Omental fat pad (tissue), 4 donors: ENCODE measurements at places on chromosomes 6 and 20.

DNA sequence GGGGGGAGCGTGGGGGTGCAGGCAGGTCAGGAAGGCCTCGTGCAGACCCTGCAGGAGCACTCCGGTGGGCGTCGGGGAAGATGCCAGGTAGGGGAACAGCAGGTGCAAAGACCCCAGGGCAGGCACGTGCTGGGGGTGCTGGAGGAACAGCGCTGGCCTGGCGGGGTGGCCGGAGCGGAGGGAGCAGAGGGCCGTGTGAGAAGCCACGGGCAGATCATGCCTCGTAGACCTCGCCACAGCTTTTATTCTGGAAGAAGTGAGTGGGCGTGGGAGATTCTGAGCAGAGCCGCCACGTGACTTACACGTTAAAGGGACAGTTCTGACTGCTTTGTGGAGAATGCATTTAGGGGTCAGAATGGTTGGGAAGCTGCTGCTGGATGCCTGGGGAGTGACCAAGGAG lies 9.3 kb downstream of the NTSR1 start:
- DNase-seq: no peak

GRCh38 chr20:1579488-1579887 lies 22.0 kb upstream of the SIRPD start:
- DNase-seq: no peak

- DNase-seq: no peak
Observed at GRCh38 chr6:3769610-3770009, 18.1 kb upstream of the PXDC1 start.

- no peak for DNase-seq
Observed at GRCh38 chr6:15621203-15622044, 41.4 kb downstream of the DTNBP1 start.

- DNase-seq: no peak
Observed at GRCh38 chr20:58402827-58403226, 13.8 kb downstream of the VAPB start.

DNA sequence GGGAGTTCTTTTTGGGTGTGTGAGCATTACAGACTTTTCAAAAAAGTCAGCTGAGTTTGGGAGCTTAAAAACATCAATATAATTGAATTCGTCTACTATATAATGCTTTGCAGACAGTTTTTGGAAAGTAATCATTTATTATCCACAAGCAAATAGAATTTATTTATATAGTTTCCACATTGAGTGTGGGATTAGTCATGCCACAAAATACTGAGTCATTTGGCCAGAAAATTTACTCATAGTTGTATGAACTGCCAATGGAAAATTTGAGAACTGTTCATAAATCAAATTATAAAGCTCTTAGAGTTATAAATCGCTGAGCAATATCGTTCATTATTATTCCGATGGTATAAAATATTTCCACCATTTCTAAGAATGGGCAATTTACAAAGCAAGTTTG lies 5.0 kb downstream of the BEND6 start:
- DNase-seq: no peak

DNA sequence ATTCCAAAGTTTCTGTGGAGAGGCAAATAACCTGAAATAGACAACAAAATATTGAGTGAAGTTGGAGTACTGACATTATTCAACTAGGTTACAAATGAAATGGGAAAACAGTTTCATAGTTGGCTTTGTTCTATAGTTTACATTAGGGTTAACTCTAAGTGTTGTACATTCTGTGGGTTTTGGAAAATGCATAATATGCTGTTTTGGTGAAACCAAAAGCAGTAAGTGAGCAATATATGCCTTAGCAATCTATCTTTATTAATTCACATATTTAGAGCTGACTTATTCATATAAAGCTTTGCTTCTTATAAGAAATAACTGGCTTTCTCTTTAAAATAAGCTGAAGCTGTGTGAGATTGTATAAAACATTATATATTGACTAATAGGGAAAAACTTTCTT lies 157.5 kb upstream of the AHI1 start:
- no peak for DNase-seq

DNA sequence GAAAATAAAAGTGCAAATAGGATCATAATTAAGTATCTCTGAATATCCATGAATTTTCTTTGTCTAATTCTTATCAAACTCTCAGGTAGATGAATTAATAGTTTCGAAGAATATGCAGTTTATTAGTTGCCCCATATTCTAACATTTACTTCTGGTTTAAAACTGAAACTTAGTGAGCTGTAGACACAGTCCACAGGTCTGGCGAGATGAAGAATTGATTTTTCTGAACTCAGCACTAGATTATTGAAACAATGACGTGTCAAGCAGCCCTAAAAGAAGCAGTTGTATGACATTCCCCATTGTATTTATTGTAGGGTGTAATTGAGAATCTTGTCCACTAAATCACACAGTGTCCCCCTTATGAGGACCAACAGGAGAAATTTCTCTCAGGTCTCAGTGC lies 407.1 kb downstream of the GRIK2 start:
- no peak for DNase-seq

DNA sequence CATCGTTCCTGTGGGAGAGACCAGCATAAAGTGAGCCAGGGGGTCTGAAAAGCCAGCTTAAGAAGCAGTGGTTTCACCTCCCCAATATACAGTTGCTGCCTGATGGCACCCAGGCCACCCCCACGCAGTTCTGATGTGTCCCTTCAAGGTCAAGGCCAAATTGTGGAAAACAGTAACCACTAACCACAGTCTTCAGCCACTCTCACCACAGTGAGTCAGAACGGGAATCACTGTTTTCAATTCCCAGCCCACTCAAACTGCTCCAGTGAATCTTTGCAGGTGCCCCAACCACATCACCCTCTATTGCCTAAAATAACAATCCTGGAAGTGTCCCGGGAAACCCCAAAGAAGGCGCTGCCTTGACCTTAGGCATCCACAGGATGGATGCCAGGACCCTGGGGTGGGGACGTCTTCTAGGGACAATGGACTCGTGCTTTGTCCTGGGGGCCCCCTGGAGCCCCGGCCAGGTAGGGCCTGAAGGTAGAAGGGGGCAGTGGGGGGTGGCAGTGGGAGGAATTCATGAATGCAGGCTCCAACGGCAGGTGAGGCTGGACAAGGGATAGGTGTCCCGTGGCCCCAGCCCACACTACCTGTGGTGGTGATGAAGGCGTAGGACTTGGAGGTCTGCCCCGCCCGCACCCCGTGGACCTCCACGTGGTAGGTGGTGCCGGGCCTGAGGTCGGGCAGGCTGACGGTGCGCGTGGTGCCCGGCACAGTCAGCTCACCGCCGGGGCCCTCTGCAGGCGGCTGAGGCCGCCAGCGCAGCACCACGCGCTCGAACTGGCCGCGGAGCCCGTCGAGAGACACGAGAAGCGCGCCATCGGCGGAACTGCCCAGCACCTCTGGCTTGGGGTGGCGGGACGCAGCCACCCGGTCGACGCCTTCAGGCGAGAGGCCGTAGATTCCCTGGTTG lies 22.2 kb downstream of the TNXB start:
- no peak for DNase-seq

DNA sequence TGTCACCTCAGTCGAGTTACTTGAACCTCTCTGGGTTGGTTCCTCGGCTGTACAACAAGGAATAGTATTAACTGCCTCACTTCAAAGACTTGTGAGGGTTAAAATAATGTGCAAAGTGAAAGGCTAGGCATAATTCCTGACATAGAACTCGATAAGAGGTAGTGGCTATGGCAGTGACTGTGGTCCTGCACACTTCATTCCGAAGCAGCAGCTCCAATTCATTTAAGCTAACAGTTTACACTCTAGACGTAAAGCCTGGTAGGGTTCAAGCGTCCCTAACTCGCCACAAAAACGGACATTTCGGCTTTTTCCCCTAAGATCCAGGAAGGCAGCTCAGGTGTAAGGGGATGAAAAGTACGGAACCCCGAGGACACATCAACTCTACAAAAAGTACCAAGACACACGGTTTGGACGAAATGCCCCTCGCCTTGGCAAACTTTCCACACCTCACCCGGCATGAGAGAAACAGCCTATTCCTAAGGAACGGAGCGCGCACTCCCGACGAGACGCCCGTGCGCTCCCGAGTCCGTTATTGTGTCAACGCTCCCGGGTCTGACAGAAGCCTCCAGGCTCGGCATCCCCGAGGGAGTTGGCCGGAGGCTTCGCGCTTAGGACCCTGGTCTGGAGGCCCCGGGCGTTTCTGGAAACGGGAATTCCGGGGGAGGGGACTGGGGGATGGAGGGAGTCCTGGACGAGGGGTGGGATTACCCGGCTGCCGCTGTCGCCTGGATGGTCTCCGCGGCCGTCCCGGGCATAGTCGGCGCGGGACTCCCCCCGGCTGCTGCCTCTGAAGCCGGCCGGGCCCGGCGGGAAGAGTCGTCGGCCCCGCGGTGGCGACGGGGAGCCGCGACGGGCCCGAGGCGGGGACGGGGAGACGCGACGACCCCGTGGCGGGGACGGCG lies 937 bp downstream of the ZNF318 start:
- no peak for DNase-seq
